Naive thymus-derived CD4-positive, alpha-beta T cell (primary cell): ENCODE measurements at places on chromosomes 6 and 20. TPM values are rescaled to one million over a fixed set of nuclear protein-coding genes. Genes with fewer than 3 reads are reported as not detected.

The CCN5 gene
- total RNA-seq = not detected

DNA sequence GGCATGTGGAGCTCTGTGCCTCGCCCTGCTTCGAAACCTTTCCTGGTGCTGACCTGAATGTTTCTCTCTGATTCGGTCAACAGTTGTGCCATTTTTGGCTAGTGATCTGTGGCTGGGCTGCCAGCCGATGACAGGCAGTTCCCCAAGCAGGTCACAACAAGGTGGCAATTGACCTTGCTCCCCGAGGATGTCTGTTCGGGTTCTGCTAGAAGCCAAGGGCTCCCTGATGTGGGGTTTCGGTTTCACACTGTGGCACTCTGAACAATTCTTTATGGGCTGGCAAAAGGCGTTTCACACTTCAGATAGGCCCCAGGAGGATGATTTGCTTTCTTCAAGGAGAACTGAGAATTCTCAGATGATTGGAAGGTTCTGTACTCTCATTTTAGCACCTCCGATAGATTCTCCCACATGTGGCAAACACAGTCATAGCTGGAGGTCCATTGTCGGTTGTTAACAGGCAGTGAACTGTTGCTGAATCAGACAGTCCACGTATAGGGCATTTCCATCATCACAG, 135.6 kb downstream of the SLC24A3 start:
- no peak overlapping the region for H3K4me3 ChIP-seq
- H3K4me1 ChIP-seq = no peaks in the 10 kb centered on the region
- H3K36me3 ChIP-seq = no peaks in the 10 kb centered on the region

DNA sequence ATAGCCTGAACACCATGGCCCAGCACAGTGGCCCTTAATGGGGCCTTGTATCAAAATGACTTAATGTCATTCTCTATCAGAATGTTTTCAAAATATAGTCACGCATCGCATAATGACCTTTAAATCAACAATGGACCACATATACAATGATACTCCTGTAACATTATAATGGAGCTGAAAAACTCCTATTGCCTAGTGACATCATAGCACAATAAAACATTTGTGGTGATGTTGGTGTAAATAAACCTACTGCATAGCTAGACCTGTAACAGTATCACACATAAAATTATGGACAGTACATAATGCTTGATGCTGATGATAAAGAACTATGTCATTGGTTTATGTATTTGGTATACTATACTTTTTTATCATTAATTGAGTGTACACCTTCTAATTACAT, 9.3 kb downstream of the ELOVL5 start:
- no peak for DNase-seq
- H3K27ac ChIP-seq = no peak overlapping the region
- peaks cover 53% of the 10 kb centered on the region for H3K4me1 ChIP-seq
- no peaks in the 10 kb centered on the region for H3K27me3 ChIP-seq
- H3K4me3 ChIP-seq = no peak overlapping the region
- H3K36me3 ChIP-seq = no peaks in the 10 kb centered on the region

The PRPH2 gene
- not detected in 2 replicates for total RNA-seq

DNA sequence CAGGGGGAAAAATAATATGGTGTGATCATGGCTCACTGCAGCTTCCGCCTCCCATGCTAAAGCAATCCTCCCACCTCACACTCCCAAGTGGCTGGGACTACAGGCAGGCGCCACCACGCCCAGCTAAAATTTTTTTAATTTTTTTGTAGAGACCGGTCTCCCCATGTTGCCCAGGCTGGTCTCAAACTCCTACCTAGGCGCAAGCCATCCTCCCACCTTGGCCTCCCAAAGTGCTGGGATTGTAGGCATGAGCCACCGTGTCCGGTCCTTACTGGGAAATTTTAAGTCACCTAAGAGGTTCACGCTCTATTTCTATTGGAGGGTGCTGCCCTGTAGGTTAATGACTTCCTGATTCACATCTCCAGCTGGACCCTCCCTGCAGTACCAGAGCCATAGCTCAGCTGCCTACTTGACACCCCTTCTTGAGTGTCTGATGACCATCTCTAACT, 626 bp upstream of the CDK5RAP1 start:
- no peaks in the 10 kb centered on the region for H3K27me3 ChIP-seq
- H3K4me3 ChIP-seq = peak overlapping the region; percentile 93
- H3K27ac ChIP-seq = peak overlapping the region; percentile 80
- peaks cover 23% of the 10 kb centered on the region for H3K4me1 ChIP-seq
- no peak for DNase-seq

GRCh38 chr6:63440057-63440456, 120.3 kb upstream of the LGSN start:
- DNase-seq = no peak
- no peaks in the 10 kb centered on the region for H3K27me3 ChIP-seq
- H3K36me3 ChIP-seq = no peaks in the 10 kb centered on the region
- no peak overlapping the region for H3K27ac ChIP-seq
- H3K4me1 ChIP-seq = no peaks in the 10 kb centered on the region
- no peak overlapping the region for H3K4me3 ChIP-seq

- H3K4me3 ChIP-seq = peak within 1 kb of the TSS; percentile 79
- H3K4me1 ChIP-seq = peaks cover 43% of the 10 kb centered on the region
- peaks cover 6% of the 10 kb centered on the region for H3K36me3 ChIP-seq
- H3K27ac ChIP-seq = peak within 1 kb of the TSS; percentile 88
Measured at GRCh38 chr6:31660381-31661261, at the start of gene C6orf47. Gene C6orf47 (minus strand): TSS chr6:31660778. CDS start chr6:31659947, 831 bp downstream.

DNA sequence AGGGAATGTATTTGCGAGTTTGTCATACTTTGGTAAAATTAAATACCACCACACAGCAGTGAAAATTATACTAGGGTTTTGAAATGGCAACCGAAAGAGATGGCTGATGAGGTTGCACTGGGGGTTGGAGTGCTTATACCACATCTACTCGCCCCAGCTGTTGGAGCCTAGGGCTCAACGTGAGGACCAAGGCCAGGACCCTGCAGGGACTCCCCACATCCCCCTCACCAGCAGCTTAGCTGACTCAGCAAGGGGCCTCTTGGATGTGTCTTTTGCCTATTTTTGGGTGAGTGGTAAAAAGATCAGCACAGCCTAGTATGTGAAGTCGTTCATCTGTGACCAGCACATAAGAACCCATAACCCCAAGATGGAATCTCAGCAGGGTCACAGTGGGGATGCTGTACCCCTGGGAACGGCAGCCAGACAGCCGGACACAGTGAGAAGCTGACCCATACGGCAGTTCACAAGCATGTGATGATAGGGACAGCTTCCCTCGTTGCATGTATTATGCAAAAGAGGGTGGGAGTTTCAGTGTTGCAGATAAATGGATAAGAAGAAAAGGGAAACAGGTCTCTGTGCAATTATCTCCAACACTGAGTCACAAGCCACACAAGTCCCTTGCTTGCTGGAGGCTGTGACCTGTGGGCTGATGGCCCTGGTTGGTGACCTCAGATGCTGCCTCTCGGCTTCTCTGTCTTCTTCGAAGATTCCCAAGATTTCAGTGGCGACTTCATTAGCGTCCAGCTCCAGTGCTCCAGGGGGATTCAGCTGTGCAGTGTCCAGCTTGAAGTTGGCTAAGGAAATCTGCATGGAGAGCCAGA, 20.9 kb upstream of the SPO11 start:
- no peak overlapping the region for H3K27ac ChIP-seq
- H3K4me3 ChIP-seq = no peak overlapping the region

DNA sequence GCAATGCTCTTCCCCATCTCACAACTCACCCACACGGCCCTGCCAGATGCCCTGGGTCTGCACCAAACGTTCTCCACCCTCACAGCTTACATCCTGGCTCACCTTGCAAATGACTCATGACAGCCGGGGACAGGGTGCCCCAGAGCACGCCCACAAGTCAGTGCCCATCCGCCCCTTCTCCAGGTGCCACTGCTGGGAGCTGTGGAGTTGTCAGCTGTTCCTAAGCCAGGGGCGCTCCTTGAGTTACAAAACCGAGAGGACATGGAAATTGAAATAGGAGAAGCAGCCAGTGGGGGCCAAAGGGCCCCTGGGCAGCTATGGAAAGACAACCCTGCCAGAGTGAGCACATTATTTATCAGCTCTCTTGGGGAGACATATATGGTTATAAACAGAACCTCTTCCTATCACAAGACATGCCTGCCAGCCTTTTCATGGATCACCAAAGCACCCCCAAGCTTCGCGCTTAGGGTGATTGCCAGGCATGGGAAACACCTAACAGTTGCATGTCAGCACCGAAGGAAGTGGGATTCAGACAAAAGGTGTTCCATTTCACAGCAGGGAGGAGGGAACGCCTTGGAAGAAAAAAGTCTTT, 236.8 kb downstream of the LY86 start:
- no peaks in the 10 kb centered on the region for H3K4me1 ChIP-seq
- DNase-seq = no peak
- H3K27ac ChIP-seq = no peak overlapping the region
- H3K27me3 ChIP-seq = no peaks in the 10 kb centered on the region
- no peak overlapping the region for H3K4me3 ChIP-seq
- no peaks in the 10 kb centered on the region for H3K36me3 ChIP-seq

DNA sequence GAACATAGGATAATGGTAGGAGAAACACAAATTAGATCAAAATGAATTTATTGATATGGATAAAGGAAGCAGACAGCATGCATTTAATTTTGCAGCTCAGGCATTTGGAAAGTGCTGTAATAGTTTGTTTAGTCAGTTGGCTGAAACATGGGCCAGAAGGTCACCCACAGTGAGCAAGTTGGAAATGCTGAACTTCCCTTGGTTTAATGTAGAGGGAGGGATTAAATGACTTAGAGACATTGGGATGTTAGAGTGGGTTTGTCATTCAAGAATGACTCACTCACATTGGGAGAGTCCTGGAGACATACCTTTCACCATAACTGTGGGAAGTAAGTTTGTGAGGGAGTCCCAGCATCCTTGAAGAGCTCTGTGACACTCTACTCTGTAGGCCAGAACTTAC, 231.5 kb upstream of the PLCB4 start:
- no peak overlapping the region for H3K4me3 ChIP-seq
- no peaks in the 10 kb centered on the region for H3K27me3 ChIP-seq
- H3K27ac ChIP-seq = no peak overlapping the region
- no peaks in the 10 kb centered on the region for H3K36me3 ChIP-seq
- no peak for DNase-seq
- H3K4me1 ChIP-seq = no peaks in the 10 kb centered on the region

- no peaks in the 10 kb centered on the region for H3K36me3 ChIP-seq
- no peak overlapping the region for H3K4me3 ChIP-seq
- no peak overlapping the region for H3K27ac ChIP-seq
- H3K4me1 ChIP-seq = no peaks in the 10 kb centered on the region
Measured at GRCh38 chr20:58173091-58173490, 55.4 kb downstream of the ANKRD60 start.

The ZSCAN23 gene
- total RNA-seq = 3.3 TPM

GRCh38 chr20:1187605-1188171, 2.9 kb upstream of the TMEM74B start:
- DNase-seq = no peak
- H3K27ac ChIP-seq = no peak overlapping the region

GRCh38 chr6:97422171-97422570, 139.2 kb upstream of the MMS22L start:
- H3K27me3 ChIP-seq = no peaks in the 10 kb centered on the region
- no peak overlapping the region for H3K4me3 ChIP-seq
- no peak overlapping the region for H3K27ac ChIP-seq
- no peak for DNase-seq
- H3K4me1 ChIP-seq = no peaks in the 10 kb centered on the region

GRCh38 chr6:10073341-10073740, 341.5 kb downstream of the TFAP2A start:
- H3K36me3 ChIP-seq = no peaks in the 10 kb centered on the region
- H3K27ac ChIP-seq = no peak overlapping the region
- no peaks in the 10 kb centered on the region for H3K27me3 ChIP-seq
- H3K4me1 ChIP-seq = no peaks in the 10 kb centered on the region
- no peak overlapping the region for H3K4me3 ChIP-seq

GRCh38 chr6:162777091-162777490, 49.3 kb downstream of the PACRG start:
- DNase-seq = no peak
- no peaks in the 10 kb centered on the region for H3K27me3 ChIP-seq
- H3K27ac ChIP-seq = no peak overlapping the region
- H3K4me3 ChIP-seq = no peak overlapping the region

The TMEM74B gene
- total RNA-seq = 0.40 TPM

- no peak overlapping the region for H3K4me3 ChIP-seq
- no peaks in the 10 kb centered on the region for H3K27me3 ChIP-seq
- no peak overlapping the region for H3K27ac ChIP-seq
- H3K36me3 ChIP-seq = no peaks in the 10 kb centered on the region
Measured at GRCh38 chr6:98230250-98230649, 604.1 kb upstream of the POU3F2 start.

GRCh38 chr6:150695652-150696051, 96.0 kb downstream of the PLEKHG1 start:
- no peaks in the 10 kb centered on the region for H3K4me1 ChIP-seq
- DNase-seq = no peak
- H3K36me3 ChIP-seq = no peaks in the 10 kb centered on the region
- no peaks in the 10 kb centered on the region for H3K27me3 ChIP-seq
- H3K27ac ChIP-seq = no peak overlapping the region

DNA sequence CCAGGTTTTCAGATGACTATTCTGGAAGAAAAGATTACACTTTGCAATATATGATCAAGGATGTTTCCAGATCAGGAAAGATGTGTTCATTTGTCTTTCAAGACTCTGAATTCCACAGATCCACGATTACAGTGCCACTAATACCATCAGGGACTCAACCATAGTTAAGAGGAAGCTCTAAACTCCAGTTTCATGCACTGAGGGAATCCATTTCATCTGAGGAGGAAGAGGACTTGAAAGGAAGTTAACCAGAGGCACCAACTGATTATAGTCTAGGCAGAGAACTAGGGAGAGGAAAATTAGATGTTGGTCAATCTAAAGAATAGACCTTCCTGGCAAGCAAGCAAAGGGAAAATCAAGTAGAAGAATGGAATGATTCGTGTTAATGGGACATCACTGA, 218.3 kb upstream of the PRDM1 start:
- H3K4me3 ChIP-seq = no peak overlapping the region
- no peaks in the 10 kb centered on the region for H3K27me3 ChIP-seq
- no peaks in the 10 kb centered on the region for H3K36me3 ChIP-seq
- H3K4me1 ChIP-seq = no peaks in the 10 kb centered on the region

The CLPSL1 gene
- total RNA-seq = not detected in 2 replicates

DNA sequence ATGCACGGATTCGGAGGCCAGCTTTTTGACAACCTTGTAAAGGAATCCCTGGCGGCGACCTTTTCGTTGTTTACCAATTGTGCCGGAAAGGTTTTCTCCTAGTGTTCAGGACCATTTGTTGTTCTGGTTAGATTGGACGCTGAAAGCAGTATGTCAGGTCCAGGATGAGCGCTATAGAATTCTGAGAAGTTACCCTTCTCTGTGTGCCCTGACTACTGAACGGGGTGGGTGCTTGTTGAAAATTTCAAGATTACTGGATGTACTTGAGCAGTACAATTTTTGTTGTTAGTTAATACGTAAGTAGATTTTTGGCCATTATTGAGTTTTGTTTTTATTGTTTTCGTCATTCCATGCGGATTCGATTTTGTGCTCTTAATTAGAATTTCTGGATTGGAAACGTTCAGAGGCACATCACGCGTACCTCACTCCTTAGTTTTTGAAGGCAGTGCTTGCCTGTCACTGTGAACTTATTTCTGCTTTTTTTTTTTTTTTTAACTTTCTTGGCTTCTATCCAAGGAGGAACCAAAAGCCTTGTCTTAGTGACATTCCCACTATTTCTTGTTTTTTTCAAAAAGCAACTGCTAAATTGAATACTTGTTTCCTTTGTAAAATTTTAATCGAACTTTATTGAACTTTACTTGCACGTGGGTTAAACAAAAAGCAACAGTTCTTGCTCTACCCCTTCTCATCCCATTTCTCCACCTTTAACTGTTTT, 898 bp downstream of the XRN2 start:
- peak overlapping the region; percentile 95 for H3K27ac ChIP-seq
- H3K4me3 ChIP-seq = peak overlapping the region; percentile 84
- peaks cover 5% of the 10 kb centered on the region for H3K36me3 ChIP-seq
- peaks cover 19% of the 10 kb centered on the region for H3K4me1 ChIP-seq
- DNase-seq = no peak
